Activated CD4-positive, alpha-beta T cell treated with anti-CD3 and anti-CD28 coated beads for 4 hours (primary cell): ENCODE measurements at places on chromosomes 5 and 9.
A peak's percentile ranks its signal among the peaks of the same experiment; 100 is the strongest.

DNA sequence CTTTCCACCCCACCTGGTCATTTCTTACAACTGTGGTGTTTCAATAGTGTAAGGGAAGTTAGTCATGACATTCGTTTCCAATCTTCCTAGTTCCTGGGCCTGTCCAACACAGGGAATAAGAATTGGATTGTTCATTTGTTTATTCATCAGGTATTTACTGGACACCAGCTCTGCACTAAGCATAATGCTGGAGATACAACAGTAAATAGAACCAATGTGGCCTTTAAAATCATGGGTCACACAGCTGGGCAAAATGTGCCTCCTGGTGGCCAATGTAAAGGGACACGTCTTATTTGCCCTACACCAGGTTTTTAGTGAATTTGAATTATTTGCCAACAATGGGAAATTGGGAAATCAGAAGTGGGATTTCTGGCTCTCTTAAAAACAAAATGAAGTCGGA lies 10.4 kb downstream of the ABLIM3 start:
- DNase-seq, result no peak

- no peak for DNase-seq
These were observed 29.0 kb downstream of the ADAM19 start for GRCh38 chr5:157546456-157547100.

DNA sequence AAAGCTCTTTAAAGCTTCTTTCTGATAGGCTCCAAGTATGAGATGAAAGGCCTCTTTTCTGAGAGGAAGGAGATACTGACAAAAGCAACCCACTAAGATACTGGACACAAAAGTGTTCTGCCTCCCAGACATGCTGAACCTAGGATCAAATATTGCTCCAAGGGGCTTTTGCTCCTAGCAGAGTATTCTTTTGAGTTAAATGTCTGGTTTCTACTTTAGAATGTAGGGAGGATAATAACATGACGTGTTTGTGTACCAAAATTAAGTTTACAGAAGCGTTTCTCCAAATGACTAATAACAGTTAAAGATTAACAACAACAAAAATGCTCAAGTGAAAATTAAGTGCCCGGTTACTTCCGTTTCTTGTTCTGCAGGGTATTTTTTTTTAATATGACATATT lies 2293.3 kb upstream of the C9orf72 start:
- no peak for DNase-seq

DNA sequence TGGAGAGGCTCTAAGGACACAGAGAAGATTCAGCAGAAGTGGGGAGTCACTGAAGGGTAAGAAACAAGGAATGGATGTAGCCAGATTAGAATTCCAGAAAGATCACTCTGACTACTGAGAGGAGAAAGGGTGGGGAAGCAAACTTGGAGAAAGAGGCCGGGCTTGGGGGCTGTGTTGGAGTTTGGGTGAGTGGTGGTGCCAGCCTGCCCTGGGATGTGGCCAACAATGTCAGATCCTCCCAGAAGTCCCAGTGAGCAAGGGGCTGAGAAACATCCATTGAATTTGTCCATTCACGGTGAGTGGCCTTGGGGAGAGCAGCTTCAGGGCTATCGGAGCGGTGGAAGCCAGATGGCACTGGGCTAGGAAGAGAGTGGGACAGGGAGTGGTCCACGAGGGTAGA lies 60.4 kb downstream of the COL15A1 start:
- no peak for DNase-seq

- no peak for DNase-seq
These were observed 149.7 kb downstream of the SGCD start for GRCh38 chr5:156476678-156477077.

- no peak for DNase-seq
These were observed 656.8 kb upstream of the DMAC1 start for GRCh38 chr9:8456344-8456743.

DNA sequence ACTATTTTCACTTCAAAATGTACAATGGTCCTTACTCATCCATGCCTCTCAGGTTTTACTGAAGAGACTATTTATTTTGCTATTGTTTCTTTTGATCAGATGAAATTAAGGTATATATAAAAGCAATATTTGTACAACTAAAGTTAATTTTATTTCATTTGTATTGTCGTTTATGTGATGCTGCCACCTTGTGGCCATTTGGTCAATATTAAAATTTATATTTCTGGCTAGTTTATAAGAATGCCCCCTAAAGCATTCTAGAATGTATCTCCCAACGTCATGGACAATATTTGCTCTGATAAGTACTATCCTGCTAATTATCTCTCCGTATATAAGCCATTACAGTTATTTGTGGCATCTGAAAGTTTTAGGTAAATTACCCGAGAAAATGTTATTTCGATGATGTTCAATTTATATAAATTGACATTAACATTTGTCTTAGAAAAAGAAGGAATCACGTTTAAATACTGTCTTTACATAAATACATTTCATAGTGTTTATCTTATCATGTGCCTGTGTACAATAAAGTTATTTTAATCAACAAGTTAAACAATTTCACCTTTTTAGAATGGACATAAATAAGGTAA lies 680.0 kb downstream of the TAF11L14 start:
- DNase-seq, result no peak

DNA sequence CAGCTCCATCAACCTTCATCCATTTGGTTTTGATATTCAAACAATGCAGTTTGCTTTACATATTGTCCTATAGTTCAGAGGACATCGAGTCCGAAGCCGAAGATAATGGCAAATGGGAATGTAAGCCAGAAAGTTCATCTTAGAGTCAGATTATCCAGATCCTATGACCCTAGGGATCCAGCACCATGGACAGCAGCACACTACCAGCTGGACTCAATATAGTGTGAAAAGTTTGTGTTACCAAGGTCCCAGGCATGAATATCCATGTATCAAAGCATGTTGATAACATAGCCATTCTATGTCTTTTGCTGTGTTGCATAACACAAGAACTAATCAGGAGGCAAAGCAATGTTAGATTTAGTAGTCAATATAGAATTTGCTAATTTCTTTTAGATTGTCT lies 46.3 kb downstream of the FSTL4 start:
- no peak for DNase-seq

- no peak for DNase-seq
These were observed 162.8 kb downstream of the PIK3R1 start for GRCh38 chr5:68378204-68378820.

GRCh38 chr5:110752953-110753352 lies 14.1 kb downstream of the SLC25A46 start:
- no peak for DNase-seq

GRCh38 chr5:59685191-59685530 lies 208.4 kb downstream of the PDE4D start:
- DNase-seq, result no peak

- DNase-seq, result no peak
These were observed 15.8 kb downstream of the ERGIC1 start for GRCh38 chr5:172849606-172850453.

DNA sequence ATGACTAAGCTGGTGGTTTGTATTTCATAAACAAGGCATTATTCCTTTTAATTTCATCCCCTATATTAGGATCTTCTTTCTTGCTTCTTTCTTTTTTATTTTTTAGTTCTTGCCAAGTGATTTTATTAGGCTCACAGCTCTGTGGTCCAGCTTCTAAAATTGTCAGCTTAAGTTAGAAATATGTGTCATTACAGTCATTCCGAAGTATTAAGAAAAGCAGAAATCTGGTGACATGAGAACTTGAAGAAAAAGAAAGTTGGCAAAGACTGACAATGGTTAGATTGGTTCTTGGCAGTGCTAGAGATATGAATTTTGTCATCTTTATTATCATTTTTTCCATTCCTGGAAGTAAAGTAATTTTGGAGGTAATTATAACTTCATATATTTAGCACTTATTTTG lies 166.5 kb upstream of the PRR16 start:
- DNase-seq, result no peak

DNA sequence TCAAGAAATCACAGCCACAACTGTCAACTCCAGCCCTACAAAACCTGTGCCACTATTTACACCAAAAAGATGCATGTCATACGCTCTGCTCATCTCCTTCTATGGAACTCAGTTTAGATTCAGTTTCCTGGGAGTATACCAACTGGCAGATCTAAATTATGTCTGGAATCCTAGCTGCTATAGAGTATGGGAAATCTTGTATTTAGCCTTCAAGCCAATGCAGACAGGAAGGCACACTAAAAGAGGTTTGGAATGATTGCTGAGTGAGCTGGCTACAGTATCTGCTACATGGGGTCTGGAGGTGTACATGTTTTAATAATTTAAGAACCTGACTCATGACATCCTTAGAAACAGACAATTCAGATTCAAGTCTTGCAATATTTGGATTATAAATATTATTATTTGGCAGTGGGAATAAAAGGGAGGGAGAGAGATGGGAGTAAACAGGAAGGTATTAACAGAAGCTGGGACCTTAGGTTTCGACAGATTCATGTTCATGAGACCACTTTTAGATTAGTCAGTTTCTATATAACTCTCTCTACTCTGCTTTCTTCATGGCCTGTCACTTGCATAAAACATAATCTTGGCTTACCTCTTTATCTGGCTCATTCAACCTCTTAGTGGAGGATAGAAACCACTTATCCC lies 178.8 kb upstream of the HAPLN1 start:
- DNase-seq, result no peak

DNA sequence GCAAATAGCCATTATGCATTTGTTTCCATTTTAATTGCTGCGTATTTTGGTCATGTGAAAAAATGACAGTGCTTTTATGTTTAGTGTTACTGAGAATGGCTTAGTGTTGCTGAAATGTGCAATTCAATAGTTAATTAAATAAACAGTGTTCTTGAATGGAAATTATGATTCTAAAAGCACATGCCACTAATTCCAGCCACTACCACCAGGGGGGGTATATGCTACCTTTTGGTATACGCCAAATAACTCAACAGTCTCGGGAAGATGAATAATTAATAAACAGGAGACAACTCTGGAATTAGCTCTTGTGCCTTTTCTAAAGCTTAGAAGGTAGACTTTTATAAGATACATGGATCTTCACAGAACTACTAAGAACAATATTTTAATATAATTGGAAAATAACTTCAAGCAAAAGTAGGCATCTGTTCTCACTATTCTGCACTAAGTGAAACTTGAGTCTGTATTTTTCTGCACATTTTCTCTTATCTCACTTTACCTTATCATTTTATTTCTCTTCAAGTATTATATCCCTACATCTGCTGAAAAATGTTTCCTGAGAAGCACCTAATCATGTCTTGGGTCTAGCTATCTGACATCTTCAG lies 83.5 kb upstream of the MINAR2 start:
- peak; percentile 15 for DNase-seq

- no peak for DNase-seq
These were observed 126.4 kb downstream of the SLF1 start for GRCh38 chr5:94744906-94745305.

DNA sequence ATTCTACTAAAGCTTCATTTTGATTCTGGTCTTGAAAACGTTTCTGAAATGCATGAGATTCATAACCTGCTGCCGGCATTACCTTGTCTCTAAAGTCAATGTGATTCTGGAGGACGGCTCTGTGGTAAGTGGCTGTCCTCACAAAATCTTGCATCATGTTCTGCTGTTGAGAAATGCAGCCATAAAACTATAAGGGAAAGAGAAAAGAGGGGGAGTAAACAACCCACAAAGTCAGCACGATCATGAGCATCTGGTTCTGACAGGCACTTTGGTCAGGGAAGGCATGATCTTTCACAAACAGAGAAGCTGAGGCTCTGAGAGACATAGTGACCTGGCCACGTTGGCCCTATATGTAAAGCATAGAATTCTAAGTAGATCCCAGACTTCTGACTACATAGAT lies 168.9 kb upstream of the PUM3 start:
- no peak for DNase-seq

GRCh38 chr5:86679949-86680348 lies 62.2 kb downstream of the COX7C start:
- DNase-seq, result no peak

- no peak for DNase-seq
These were observed 69.3 kb downstream of the ISOC1 start for GRCh38 chr5:129163810-129164378.

DNA sequence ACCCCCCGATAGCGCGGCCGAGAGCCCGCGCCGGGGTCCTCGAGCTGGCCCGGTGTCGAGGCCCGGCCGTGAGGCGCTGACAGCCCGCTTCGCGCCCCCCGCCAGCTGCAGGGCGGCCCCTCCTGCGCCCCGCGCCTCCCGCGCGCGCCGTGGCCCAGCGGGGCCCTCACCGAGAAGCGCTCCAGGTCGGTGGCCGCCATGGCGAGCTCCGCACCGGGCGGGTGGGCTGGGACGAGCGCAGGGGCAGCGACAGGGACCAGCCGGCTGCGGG lies 166 bp downstream of the SEPTIN8 start:
- DNase-seq, result no peak

DNA sequence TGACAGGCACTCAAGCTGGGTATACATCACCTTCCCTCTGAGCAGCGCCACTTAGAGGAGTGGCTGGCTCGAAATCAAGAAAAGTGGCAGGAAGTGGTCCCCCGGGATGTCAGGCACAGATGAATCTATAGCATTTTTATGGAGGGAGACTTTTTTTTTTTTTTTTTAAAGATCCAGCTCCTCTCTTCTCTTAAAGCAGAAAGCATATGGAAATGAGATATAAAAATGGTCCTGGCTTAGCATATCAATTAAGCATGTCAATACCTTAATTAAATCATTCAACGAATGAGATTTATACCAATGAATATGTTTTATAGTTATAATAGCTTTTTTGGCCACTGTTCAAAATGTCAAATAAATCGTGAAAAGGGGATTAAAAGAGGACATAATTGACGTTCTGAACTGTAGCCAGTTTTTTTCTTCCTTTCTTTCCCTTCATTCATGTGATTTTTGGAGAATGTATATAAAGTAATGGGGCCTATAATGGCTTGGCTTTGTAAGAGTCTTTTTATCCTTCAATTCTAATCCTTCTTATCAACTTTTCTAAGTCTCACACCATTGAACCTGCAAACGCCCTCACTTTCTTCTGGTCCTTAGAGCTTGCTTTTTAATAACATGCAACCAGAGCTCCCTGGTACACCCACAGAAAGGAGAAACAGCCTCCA lies 319.2 kb upstream of the PANK3 start:
- DNase-seq, result no peak

GRCh38 chr9:134210908-134211810 lies 46.8 kb upstream of the RNU6ATAC start:
- DNase-seq, result no peak

DNA sequence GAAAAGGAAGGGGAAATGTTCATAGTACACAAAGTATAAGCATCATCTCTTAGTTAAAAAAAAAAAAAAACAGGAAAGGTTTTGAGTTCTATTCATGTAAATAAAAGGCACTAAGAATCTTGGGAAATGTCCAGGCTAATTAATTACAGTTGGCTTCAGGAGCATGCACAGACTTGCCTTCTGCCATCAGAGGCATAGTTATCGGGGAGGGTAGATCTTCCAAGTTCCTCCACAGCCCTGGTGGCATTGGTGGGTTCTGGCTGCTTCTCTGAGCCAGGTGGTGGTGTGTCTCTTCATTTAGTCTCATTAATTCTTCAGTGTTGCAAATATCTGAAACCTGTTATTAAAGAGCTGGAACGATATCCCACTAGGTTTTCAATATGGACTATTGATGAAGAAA lies 85.2 kb downstream of the TMEM252 start:
- DNase-seq, result no peak

GRCh38 chr5:142078221-142078620 lies 30.4 kb upstream of the NDFIP1 start:
- no peak for DNase-seq

GRCh38 chr5:98109561-98110006 lies 663.9 kb upstream of the RGMB start:
- no peak for DNase-seq
